HCEC 1CT (cell line): ENCODE measurements at places on chromosomes 6 and 20.
A peak's percentile ranks its signal among the peaks of the same experiment; 100 is the strongest.

DNA sequence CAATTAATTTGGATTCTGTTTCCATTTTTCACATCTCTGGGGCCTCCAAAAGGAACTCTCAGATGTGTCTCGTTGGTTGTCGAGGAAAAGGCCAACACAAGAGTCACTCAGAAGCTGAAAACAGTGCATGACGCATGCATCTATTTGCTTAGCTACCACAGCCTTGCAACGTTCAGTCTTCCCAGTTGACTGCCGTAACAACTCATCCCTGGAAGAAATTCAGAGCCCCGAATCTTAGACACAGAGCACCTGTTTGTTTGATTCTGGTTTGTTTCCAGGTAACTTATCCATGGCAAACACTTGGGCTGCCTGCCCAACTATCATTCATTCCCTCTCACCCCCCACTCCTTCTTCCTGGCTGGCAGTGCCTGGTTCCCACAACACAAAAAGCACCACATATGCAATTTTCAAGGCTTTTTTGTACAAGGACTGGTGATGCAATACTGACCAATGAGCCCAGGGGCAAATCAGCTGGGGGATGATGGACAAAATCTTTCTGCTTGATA lies 60.5 kb downstream of the ZMYND8 start:
- no peak for DNase-seq

DNA sequence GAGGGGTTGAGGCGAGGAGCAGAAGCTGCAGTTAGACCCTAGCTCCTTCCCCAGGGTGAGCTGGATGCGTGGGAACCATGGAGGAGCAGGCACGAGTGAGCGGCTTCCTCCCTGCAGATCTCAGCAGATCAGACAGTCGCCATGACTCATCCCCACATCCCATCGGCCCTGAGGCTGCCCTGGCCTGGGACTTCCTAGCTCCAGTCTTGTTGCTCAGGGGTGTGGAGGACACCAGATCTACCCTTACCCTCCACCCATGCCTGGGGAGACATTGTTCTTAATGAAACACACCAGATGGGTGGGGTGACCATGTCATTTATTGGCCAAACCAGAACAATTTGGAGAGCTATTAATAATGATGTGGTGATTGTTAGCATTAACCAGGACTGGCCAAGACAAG lies 36.3 kb upstream of the TGM2 start:
- DNase-seq = peak; percentile 84

DNA sequence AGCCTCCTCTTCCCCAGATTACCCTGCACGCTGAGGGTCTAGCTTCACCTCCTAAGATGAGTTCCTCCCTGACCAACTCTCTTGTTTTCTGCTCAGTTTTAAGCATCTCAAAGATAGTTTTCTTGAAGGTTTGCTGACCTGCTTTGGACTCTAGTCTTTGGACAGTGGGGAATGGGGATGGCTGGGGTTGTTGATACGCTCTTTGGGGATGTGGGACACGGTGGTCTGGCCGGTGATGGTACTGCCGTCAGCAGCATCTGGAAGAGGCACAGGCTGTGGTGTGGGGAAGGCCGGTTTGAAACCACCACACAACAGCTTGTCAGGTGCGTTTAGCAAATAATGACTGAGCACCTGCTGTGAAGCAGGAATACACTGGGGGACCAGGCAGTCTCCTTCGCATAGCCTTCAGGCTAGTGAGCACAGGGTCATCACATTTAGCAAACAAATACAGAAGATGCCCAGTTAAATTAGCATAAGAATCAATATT lies 94.1 kb downstream of the TMEM242 start:
- DNase-seq = no peak

DNA sequence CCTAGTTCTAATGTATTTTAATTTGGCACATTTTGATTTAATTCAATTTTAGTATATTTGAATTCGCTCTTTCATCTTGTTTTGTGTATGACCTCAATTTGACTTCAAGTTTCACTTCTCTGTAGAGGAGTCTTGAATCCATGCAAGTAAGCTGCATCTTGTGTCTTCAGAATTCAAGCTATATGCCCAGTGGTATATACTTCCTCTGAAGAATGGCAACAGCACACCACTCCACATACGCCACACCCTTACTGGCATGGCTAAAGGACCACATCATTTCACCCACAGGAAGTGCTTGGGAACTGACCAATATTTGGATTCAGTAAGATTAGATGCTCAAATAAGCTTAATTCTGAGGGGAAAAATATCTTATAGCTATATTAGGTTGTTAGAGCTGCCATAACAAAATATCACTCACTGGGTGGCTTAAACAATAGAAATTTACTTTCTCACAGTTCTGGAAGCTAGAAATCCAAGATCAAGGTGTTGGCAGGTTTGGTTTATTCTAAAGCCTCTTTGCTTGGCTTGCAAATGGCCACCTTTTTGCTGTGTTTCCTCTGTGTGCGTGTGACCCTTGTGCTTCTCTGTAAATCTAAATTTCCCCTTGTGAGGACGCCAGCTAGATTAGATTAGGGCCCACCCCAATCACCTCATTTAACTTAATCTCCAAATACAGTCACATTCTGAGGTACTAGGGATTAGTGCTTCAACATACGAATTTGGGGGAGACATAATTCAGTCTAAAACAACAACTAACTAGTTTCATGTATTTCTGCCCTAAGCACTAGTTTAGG lies 2.8 kb upstream of the ASF1A start:
- DNase-seq = no peak

GRCh38 chr20:50675671-50676376 lies 15.5 kb downstream of the RIPOR3 start:
- no peak for DNase-seq

DNA sequence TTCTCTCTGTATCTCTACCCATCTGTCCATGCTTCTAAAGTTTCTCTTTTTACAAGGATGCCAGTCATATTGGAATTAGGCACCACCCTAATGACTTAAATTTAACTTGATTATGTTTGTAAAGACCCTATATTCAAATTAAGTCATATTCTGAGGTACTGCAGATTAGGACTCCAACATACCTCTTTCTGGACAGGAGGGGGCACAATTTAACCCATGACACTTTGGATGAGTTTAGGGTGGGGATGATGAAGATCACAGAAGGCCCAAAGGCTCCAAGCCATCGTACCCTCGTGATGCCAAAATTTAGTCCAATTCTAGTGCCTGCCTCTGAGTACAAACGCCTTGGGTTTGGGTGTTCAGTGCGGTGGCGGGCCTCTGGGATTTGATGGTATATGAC lies 15.0 kb upstream of the NKX2-2 start:
- no peak for DNase-seq
